ENCODE measurements at places on chromosomes 12 and 14. TPM values are rescaled to one million over a fixed set of nuclear protein-coding genes. Genes with fewer than 3 reads are reported as not detected.
A peak's percentile ranks its signal among the peaks of the same experiment; 100 is the strongest.

TMEM121 gene
- 1.1 TPM for total RNA-seq

ENDOU gene
- total RNA-seq = 0.89 TPM

DNA sequence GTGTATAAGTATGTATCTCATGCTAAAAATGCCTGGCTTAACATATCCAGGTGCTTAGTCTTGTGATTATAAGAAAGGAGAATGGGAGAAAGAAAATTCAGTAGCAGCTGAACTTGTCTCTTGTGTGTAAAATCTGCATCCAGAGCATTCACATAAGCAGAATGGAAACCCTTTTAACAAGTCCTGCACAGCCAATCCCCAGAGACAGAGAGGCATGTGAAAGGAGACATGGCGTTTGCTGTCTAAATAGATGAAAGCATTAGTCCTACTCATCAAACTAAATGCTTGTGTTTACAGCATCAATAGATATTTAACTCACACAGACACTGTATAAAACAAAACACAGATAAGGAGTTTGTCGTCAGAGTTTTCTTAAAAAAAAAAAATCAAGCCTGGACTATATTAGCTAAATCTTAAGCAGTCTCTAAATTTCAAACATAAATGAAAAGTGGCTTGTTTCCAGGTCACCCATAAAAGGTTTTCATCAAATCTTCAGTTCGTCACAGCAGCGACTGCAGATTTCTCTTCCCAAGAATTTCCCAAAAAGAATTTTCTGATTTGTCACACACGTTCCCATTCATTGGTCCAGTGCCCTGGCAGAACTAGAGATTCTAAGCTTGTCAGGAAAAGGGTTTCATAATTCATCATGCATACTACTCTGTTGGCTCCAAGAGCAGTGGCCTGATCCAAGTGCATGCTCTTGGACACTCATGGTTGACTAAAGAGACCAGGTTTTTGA lies 249.2 kb downstream of the BTG1 start:
- no peak for DNase-seq

DNA sequence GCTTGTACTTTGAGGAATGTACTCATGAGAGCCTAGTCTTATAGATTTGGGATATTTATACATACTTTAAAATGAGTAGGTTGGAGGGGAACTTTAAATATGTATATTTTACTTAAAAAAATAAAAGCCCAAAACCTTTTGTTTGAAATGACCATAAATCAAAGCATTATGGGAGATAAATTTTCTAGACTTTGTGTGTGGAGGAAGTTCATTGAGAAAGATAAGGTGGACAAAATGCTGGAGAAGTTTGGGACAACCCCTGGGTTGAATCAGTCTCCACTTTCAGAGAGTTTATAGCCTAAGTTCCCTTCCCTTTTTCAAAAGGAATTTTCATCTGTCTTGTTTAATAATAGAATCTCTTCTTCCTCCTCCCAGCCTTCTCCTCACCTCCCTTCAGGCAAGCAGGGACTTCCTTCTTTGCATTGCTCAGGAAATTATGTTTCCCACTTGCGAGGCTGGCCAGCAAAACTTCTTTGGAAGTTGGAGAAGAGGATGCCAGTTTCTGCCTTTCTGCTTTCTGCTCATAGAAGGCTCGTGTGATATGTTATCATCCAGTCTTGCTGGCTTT lies 54.2 kb downstream of the CHST11 start:
- no peak for DNase-seq

- no peak for DNase-seq
Observed at GRCh38 chr14:59500732-59501131, 16.4 kb downstream of the JKAMP start.

- no peak for DNase-seq
Observed at GRCh38 chr14:99507860-99508640, 26.8 kb downstream of the CCNK start.

GRCh38 chr12:25725470-25725869 lies 172.4 kb upstream of the LMNTD1 start:
- DNase-seq = no peak

DNA sequence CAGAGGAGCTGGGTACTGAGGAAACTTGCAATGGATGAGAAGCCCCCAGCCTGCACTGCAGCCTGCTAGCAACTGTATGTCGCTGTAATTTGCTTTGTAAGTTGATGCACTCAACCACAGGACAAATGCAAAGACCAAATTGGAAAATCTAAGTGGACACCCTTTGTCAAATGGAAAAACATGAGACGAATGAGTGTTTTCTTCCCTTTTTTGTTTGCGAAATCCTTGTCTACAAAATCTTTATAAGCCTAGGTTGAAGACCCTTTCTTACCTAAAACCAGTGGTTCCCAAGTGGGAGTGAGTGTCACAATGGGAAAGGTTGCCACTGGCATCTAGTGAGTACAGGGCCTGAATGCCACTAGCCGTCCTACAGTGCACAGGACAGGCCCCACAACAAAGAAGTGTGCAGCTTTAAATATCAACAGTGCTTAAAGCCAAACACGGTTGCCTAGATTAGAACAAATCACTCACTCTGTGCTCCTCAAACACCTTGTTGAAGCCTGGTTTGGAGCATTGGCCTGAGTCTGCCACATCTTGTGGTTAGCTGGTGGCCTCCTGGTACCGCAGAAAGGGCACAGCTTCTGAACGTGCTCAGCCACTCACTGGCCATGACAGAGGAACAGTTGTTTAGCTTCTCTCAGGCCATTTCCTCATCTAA lies 7.6 kb upstream of the VASH1 start:
- DNase-seq = no peak

DNA sequence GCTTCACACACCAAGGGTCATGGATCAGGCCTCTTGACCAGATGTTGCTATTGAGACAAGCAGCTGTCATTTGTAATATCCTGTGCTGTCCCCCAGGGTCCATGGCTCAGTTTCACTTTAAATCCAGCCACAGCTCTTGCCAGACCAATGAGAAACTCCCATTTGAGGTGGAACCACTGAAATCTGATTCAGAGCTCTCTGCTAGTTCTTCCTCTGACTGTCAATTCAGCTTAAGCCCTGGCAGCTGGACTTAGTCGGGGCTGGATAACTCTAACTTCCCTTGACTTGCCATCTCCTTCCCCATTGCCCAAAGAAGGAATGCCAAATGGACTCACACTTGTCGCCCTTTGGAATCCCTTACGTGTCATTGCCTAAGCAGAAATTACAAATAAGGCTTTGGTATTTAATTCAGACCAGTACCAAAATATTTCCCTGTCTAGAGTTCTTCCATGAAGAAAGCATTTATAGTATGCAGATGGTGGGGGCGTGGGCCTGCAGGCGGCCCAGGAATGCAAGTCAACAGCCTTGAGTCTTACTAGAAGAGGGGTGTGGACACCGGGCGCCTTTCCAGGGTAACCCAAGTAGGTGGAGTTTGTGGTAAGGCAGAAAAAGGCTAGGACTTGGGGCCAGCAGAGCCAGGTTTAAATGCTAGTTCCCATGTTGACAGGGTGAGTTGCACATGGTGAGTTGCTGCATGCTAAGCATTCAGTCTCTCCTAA lies 96.9 kb upstream of the TMPO start:
- DNase-seq = peak; percentile 90
